Cortex of kidney (tissue), 1 donor: ENCODE measurements at places on chromosomes 2 and 18.

GRCh38 chr2:73282924-73283544 lies 1.2 kb downstream of the FBXO41 start:
- no peak for DNase-seq

GRCh38 chr18:3230401-3231334 lies 10.9 kb upstream of the MYOM1 start:
- DNase-seq = no peak

DNA sequence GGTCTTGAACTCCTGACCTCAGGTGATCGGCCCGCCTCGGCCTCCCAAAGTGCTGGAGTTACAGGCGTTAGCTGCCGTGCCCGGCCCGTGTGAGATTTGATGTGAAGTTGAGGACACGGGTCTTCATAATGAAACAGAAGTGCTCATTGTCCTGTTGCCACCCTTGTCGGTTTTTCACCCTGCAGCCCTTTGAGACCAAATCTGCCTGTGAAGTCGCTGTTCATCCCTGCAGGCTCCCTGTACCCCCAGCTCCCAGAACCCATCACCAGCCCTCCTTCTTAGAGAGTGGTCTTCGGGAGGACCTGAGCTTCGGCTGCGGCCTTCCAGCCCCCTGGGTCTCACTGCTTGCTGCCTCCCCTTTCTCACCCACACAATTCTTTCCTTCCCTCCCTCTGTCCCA lies 325.2 kb downstream of the GBX2 start:
- no peak for DNase-seq

- DNase-seq = no peak
Measured at GRCh38 chr2:130824492-130825061, 12.1 kb upstream of the ARHGEF4 start.

- no peak for DNase-seq
Measured at GRCh38 chr18:42620657-42621056, 494.8 kb downstream of the RIT2 start.
